ENCODE measurements at places on chromosomes 2 and 18.

GRCh38 chr2:233386382-233387041 is 32.2 kb downstream of the DGKD start:
- DNase-seq = peak; percentile 37

GRCh38 chr2:46296216-46296839 is 879 bp upstream of the EPAS1 start:
- DNase-seq = no peak

DNA sequence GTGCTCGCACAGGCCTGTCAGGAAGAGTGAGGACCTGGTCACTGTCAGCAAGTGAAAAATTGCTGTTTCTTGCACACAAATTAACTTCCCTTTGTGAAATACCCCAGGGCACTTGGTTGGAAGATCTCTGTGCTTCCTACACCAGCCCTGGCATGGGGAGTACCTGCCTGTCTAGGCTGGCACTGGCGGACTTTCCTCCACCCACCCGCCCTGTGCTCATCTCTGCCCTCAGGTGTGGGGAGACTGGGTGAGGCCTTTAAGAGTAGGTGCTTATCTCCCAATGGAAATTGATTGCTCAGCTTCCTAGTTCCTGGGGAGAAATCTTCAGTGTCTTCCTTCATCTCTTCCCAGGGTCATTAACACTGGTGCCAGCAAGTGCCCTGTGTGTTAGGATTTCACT is 42.1 kb downstream of the IMPA2 start:
- DNase-seq = no peak

DNA sequence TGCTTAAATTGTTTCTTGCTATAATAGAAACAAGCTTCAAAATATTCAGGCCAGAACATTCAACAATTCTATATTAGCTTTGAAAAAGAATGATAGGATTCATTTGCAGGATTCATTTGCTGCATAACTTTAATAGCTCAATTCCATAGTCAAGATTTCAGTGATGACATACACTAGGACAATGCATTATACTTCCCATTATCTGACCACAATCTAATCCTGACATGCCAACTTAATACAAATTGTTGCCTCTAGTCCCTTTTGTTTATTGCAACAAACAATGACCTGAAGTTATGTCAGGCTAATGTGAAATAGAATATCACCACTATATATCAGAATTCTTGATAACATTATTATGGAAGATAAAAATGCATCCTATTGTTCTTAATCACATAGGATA is 169.4 kb downstream of the DNAH7 start:
- no peak for DNase-seq

DNA sequence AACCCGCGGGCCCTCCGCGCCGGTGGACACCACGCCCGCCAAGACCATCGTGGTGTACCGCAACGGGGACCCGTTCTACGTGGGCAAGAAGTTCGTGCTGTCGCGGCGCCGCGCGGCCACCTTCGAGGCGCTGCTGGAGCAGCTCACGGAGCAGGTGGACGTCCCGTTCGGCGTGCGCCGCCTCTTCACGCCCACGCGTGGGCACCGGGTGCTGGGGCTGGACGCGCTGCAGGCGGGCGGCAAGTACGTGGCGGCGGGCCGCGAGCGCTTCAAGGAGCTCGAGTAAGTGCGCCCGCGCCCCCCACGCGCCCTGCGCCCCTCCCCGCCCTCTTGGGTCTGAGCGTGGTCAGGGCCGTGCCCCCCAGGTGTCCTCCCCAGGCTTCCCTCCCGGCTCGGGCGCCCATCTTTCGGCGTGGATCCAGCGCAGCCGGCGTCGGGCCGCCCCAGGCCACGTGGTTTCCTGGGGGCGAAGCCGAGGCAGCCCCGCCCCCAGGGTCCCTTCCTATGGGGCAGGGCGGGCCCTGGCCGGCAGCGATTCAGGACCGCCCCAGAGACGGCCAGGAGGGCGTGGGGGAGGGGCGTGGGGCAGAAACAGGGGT is 481 bp downstream of the DCDC2C start:
- no peak for DNase-seq

GRCh38 chr2:3356799-3357198 is 20.8 kb downstream of the EIPR1 start:
- no peak for DNase-seq

- no peak for DNase-seq
Measured at GRCh38 chr18:6621437-6621836, 108.1 kb upstream of the ARHGAP28 start.

DNA sequence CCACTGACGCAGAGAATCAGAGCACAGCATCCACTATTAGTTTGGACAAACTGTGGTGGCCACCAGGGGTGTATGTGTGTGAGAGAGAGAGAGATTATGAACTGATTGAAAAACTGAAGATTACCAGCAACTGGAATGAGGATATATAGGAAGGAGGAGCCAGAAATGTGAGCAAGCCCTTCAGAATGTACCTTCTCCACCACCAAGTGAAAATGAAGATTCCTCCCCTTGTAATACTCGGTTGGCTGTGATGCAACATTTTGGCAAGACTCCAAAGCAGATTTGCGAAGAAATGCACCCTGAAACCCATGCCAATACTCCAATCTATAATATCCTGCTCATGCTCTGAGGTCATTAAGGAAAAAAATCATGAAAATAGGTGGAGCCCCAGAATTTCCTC is 121.2 kb upstream of the SLC35G4 start:
- DNase-seq = no peak

GRCh38 chr18:6793455-6793854 is 63.9 kb downstream of the ARHGAP28 start:
- no peak for DNase-seq

DNA sequence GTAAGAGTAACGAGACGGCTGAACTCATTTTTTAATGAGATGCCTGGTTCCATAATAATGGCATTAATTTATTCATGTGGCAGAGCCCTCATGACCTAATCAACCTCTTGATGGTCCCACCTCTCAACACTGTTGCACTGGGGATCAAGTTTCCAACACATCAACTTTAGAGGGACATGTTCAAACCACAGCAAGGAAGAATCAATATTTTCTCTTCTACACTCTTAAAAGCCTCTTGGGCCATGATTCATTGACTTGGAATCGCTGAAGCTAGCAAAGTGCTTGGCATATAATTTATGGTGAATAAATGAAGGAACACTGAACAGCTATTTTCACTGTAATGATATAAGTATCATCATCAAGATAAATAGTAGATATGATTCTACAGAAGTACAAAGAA is 333.0 kb downstream of the TNS1 start:
- no peak for DNase-seq

- DNase-seq = no peak
Measured at GRCh38 chr2:36088716-36089328, 266.8 kb upstream of the CRIM1 start.

DNA sequence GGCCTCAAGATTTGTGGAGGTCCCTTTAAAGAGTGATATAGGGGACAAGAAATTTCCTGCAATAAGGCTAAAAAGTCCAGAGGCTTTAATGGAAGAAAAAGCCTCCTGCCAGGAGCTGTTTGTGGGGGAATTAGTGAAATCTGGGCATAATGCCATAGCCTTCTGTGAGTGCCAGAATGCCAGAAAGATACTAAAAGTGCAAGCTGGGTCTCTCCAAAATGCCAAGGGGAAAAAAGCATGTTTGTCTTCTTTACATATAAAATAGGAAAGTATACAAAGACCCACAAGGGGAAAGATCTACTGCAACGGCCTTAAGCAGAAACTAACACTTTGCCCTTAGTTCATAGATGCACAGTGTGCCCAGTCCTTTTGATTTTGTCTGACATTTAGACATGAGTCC is 647.7 kb upstream of the ZNF804A start:
- DNase-seq = no peak

- no peak for DNase-seq
Measured at GRCh38 chr18:58117786-58118403, 73.9 kb downstream of the NEDD4L start.

DNA sequence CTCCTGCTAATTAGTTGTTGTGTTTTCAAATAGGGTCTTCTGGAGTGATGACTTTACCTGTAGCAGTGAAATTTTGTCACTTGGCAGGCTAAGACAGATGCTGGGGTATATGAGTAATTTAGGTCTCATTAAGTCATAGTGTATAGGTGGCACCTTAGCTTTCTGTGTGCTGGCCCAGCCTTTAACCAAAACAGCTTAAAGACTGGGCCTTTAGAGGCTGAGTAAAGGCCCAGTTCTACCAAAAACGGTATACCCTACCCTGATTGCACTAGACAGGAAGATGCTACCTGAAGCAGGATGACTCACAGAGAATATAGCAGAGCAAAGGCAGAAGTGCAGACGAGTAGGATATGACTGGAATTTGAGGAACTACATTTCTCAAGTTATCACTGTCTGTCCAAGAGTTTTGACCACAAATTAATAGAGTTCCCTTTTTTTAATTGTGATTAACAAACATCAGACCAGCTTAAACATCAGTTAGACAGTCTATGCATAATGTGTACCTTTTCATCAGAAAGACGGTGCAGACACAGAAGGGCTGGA is 337.9 kb upstream of the SALL3 start:
- DNase-seq = no peak
